Stimulated activated CD8-positive, alpha-beta memory T cell treated with anti-CD3 and anti-CD28 coated beads, Interleukin-15, amount 100 ng/mL, for 4 hours (primary cell): ENCODE measurements at places on chromosomes 2 and 18.

- no peak for DNase-seq
These were observed 15.7 kb upstream of the CNNM3 start for GRCh38 chr2:96800061-96801004.

DNA sequence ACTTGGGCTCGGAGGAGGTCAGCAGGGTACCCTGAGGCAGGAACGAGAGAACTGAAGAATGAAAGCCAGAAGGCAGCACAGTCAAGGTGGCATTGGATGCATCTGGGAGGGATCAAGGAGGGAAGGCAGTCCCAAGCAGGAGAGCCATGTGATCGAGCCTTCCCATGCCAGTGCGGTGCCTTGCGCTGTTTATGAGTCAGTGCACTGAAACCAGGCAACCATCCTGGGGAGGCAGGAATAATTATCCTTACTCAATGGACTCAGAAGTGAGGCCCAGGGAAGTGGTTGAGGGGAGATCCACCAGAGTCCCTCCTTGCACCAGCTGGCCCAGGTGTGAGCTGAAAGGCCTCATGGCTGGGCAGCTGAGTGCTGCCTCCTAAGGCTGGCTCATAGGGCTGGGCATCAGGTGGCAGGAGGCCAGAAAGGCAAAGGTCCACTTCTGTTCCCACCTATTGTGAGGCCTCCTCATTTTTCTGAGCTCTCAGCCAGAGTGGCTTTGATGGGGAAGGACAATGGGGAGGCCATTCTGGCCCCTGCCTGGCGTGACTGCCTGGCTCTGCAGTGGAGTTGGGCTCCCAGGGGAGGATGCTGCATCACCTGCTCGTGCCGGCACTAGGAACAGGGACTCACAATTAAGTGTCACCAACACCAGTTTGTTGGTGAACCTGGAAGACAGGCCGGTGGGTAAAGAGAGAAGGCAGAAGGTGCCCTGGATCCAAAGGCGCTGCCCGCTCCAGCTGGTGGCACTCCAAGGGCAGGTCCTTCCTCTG is 82.3 kb downstream of the TFCP2L1 start:
- DNase-seq, result no peak

- no peak for DNase-seq
These were observed 98.3 kb downstream of the MEIS1 start for GRCh38 chr2:66532972-66533868.

- DNase-seq, result no peak
These were observed 487.2 kb upstream of the GCFC2 start for GRCh38 chr2:76197842-76198448.

- no peak for DNase-seq
These were observed 76.9 kb downstream of the CLHC1 start for GRCh38 chr2:55155206-55155605.

DNA sequence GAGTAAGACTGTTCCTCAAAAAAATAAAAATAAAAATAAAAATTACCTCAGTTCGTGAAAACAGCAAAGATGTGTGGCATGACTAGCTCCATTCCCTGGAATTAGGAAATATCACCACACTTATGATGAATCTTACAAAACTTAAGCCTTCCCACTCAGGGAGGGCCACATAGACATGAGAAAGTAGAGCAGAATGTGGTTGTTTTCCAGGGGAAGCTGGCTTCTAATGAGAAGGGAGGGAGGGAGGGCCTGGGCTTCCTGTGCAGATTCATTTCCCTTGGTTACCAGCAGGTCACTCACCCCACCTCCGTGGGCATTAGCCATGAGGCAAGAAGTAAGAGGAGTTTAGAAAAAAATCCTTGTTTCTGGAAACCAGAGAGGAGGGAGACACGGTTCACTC is 95.9 kb upstream of the RMDN2 start:
- DNase-seq, result no peak

- no peak for DNase-seq
These were observed 83.9 kb downstream of the STPG4 start for GRCh38 chr2:47070920-47071824.
